Hair follicular keratinocyte (primary cell): ENCODE measurements at places on chromosomes 7 and 10. TPM values are rescaled to one million over a fixed set of nuclear protein-coding genes. Genes with fewer than 3 reads are reported as not detected.

ENKUR gene
- not detected in 2 replicates for total RNA-seq

GJD4 gene
- not detected in 2 replicates for total RNA-seq

HOGA1 gene
- total RNA-seq: 0.55 and 1.2 TPM in 2 replicates

TBXAS1 gene
- total RNA-seq: 0.57 TPM in 1 of 2 replicates, not detected in the other

BRAT1 gene
- 39.7 and 50.8 TPM in 2 replicates for total RNA-seq

NXPH1 gene
- total RNA-seq: not detected in 2 replicates

CALCR gene
- not detected in 2 replicates for total RNA-seq

NOS3 gene
- 1.8 and 3.7 TPM in 2 replicates for total RNA-seq
